ENCODE measurements at places on chromosomes 4 and X.

GRCh38 chr4:168360271-168360670 lies 41.7 kb upstream of the DDX60 start:
- no peak for DNase-seq

DNA sequence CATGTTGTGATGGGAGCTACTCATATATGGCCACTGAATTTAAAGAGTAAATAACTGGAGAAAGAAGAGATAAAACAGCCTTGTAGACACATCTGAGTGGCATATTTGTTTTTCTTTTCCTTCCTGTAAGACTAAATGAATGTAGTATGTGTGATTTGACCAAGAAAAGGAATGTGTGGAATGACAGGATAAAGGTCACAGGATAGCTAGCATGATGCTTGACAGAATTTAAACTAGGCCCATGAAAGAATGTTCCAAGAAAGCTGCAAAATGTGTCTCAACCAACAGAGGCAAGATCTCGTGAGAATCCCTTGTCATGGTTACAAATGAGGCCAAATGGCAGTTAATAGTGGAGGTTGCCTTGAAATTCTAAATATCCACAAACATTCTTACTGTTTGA lies 137.0 kb downstream of the KCNIP4 start:
- no peak for DNase-seq

GRCh38 chrX:20547611-20548051 lies 280.9 kb upstream of the RPS6KA3 start:
- DNase-seq: no peak

- no peak for DNase-seq
Observed at GRCh38 chrX:18971506-18971905, 12.4 kb downstream of the PHKA2 start.

DNA sequence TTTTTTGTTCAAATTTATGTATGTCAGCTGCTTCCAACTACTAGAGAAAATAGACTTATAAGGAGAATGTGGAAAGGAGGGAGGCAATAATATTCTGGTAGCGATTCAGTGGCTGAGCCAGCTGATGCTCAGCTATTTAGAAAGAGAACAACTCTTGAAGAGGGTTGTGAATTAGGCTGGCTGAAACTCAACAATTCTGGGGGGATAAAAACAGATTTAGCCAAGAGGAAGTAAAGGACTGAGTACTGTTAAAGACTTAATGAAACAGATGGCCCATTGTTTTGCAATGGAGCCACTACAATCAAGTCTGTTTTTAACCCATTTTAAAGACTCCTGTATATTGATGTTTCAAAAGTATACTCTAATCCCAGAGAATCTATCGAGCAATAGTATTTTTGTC lies 1058.9 kb downstream of the C4orf33 start:
- DNase-seq: no peak

All from epithelial cell of prostate (primary cell).